ENCODE measurements at places on chromosomes 11 and 22. TPM values are rescaled to one million over a fixed set of nuclear protein-coding genes. Genes with fewer than 3 reads are reported as not detected.

Gene CNTF
- total RNA-seq, result 3.0 TPM

Gene ADM2
- total RNA-seq, result 0.67 TPM

DNA sequence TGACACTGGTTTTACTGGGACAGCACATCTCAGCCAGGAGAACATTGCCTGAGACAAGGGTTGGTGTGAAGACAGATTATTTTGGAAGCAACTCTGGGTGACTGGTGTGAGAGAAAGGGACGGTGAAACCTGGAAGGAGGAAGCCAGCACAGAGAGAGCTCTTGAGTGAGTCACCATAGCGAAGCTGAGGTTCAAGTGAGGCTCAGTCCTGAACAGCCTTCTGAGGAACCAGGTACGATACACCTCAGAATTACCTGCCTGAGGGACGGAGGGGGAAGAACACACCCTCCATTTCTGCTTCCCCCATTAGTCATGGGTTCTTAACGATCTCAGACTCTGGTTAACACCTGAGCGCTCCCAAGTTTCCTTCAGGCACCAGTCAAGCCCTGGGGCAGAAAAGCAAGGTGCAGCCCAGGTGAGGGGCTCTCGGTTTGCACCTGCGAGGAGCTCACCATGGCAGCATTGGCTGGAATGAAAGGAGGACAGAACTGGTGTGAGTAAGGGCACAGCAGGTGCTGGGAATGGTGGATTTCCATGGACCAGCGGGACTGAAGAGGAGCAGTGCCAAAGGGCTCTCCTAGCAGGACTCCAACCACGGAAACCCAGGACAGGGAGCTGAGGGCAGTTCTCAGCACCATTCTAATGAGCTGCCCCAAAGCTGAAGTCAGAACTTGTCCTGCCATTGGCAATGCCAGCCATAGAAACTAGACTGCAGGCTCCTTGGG lies 459.3 kb downstream of the OPCML start:
- no peak for DNase-seq

Gene SHISA8
- total RNA-seq, result 0.27 TPM

DNA sequence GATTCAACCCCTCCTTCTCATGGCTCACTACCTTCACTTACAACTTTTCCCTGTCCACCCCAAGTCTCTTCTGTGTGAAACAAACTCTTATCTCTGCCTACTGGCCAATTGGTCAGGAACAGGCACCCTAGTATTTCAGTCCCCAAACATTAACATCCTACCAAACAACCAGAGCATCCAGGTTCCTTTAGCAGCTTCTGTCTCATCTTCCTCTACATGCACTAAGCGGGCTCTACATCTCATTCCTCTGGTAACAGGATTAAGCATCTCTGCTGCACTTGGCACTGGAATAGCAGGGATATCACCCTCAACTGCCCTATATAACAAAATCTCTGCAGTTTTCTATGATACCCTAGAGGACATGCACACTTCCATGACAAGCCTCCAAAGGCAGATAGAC lies 116.2 kb downstream of the JRKL start:
- no peak for DNase-seq

DNA sequence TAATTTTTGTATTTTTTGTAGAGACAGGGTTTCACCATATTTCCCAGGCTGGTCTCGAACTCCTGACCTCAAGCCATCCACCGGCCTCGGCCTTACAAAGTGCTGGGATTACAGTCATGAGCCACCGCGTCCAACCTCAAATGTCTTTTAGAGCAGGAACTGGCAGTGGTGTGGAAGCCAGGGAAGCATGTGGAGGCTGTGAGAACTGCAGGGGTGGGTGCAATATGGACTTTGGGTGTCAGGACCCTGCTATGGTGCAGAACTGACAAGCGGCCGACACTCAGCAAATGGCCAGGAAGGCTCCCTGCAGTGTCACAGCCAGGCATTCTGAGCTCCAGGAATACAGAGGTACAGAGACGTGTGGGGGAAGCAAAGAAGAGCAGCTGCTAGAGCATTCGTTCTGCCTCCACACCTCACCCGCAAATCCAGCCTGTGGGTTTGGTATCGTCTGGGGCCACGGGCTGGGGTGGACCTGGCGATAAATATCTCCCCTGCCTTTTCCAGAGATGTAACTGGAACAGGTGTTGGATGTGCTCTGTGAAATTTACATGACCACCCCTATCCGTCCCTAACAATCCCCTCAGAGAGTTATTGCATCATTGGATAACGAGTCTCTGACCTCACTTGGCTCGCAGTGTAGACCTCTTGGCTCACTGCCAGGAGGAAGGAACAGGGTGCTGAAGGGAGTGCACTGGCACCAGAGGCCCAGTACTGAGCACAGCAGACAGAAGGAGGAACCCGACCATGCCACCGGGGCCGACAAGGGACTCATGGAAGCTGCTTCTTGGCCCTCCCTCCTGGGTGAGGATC lies 624.7 kb upstream of the B3GAT1 start:
- no peak for DNase-seq

Gene PHETA2
- total RNA-seq, result 18.6 TPM

- no peak for DNase-seq
Observed at GRCh38 chr22:45684169-45684568, 12.5 kb downstream of the ATXN10 start.

DNA sequence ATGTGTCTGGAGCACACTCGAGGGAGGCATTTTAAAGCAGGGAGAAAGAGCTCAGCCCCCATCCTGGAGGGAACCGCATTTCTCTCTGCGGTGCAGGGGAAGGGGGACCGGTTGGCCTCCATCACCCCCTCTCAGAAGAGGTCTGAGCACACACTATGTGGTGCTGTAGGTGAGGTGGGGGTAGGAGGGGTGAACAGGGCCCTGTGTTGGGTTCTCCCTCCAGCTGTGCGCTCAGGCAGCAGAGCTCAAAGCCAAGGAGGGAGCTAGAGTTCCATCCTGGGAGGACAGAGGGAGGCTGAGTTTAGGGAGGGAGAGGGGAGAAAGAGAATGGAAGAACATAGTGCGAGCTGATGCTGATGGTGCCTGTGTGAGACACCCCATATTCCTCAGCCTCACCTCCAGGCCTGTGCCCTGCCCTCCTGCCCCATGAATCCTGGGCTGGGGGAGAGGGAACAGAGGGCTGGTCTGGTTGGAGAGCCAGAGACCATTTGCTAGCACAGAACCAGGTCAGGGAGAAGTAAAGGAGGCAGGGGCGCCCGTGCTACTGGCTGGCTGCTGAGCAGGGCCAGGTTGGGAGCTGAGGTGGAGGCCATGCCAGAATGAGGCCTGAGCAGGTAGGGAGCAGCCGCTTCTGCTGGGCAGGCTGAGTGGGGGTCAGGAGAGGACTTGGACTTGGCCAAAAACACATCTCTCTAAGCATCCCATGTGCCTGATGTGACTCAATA lies 43.7 kb downstream of the ALX4 start:
- no peak for DNase-seq

Data from myocyte (in vitro differentiated cells).